ENCODE measurements at places on chromosomes 7 and 10. TPM values are rescaled to one million over a fixed set of nuclear protein-coding genes. Genes with fewer than 3 reads are reported as not detected.

DNA sequence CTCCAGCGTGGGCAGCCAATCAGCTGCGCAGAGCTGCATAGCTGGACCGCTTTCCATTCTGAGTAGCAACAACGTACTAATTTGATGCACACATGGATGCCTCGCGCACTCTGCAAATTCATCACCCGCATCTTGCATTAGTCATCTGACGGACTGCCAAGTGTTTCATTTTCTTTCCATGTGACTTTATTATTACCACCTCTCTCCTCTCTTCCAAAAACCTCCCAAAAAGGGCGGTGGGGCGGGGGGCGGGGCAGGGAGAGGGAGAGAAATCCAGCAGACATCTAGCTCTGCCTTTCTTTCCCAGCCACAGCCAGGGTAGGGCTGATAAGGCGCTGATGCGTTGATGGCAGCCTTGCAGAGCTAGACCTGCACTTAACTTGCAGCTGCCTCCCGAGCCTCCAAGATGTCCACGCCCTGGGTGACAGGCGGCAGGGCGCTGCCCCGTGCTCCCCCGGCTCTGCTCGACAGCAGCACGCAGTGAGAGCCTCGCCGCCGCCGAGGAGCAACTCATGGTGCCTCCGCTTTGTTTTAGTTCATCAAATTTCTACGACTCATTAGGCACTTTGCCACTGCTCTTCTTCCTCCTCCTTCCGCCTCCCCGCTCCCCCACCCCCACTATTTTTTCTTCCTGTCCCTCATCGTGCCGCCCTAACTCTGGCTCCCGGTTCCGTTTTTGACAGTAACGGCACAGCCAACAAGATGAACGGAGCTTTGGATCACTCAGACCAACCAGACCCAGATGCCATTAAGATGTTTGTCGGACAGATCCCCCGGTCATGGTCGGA is 147.3 kb downstream of the CELF2 start:
- peak; percentile 43 for DNase-seq

DNA sequence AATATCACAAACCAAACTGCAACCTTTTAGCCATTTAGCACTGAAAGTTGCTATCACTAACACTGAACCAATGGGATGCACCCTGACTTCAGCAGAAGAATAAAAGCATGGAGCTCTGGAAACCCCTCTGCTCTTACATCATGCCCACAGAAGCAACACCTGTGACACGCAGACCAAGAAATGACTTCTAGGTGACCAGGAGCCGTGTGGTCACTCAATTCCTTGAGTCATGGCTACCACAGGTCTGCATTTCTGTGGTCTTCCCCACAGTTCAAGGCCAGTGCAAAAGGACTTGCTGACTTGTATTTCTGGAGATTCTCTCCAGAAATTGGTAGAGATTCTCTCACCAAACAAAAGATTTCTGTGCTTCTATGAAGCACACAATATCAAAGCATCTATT is 38.3 kb downstream of the NRCAM start:
- peak; percentile 75 for DNase-seq

GRCh38 chr10:3853016-3853415 is 68.0 kb upstream of the KLF6 start:
- no peak for DNase-seq

- no peak for DNase-seq
Observed at GRCh38 chr7:18151422-18151821, 123.8 kb upstream of the PRPS1L1 start.

GRCh38 chr7:132697003-132697402 is 120.7 kb upstream of the PLXNA4 start:
- DNase-seq = no peak

DNA sequence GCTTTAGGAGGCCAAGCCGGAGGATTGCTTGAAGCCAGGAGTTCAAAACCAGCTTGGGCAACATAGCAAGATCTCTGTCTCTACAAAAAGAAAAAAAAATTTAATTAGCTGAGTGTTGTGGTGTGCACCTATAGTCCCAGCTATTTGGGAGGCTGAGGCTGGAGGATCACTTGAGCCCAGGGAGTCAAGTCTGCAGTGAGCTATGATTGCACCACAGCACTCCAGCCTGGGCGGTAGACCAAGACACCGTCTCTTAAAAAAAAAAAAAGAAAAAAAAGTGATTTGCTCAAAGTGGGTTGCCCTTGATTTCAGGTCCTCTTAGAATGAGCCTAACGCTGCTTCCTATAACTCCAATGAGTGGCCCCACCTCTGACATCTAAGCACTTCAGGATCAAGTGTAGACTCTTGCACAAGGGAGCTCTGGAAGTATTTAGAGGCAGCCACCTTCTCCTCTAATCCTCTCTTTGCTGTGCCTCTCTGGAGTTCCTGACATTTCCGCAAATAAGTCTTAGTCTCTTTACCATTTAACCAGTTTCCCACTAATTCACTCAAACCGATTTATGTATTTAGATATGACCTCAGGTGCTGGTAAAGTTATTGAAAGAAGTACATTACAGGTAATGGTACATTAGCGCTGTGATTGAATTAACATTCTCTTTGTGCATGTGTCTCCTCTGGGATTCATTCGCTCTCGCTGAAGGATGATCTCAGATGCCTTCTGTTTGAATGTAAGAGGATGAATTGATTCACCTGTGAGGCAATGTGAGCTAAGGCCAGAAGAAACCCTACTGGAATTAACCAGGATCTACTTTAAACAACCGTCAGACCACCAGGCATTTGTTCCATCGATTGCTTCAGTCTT is 60.8 kb upstream of the CELF2 start:
- no peak for DNase-seq

GRCh38 chr10:6014241-6014761 is 37.0 kb upstream of the IL15RA start:
- DNase-seq = peak; percentile 42

Gene SYT15
- total RNA-seq = 1.0 TPM

Gene CROT
- total RNA-seq = 17.0 TPM

Gene NPSR1
- not detected for total RNA-seq

Gene CUX1
- total RNA-seq = 139 TPM
